Activated B cell treated with CpG ODN at 0.5 μM for 24 hours (primary cell): ENCODE measurements at places on chromosomes 12 and 14. TPM values are rescaled to one million over a fixed set of nuclear protein-coding genes. Genes with fewer than 3 reads are reported as not detected.

GRCh38 chr12:111401167-111401605, 4.5 kb upstream of the SH2B3 start:
- DNase-seq, result no peak

GRCh38 chr12:7058163-7058845, 2.2 kb upstream of the C1S start:
- DNase-seq, result no peak

DNA sequence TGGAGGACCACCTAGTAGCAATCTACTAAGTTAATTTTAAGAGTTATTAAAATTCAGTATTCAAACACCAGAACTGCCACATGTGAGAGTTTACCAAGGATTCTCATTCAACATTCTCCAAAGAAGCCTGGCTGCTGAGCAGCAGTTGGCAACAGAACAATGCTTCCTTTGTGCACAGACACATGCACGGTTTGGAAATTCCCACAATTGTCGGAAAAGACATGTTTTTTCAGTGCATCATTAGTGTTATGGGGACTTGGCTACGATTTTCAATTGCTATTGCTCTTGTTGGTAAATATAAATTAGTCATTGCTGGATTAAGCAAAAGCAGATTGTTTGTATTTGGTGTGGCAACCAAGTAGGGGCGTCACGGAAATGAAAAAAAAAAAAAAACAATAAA, 22.2 kb downstream of the ST8SIA1 start:
- no peak for DNase-seq

GRCh38 chr14:88318406-88318805, 4.7 kb downstream of the KCNK10 start:
- no peak for DNase-seq

DNA sequence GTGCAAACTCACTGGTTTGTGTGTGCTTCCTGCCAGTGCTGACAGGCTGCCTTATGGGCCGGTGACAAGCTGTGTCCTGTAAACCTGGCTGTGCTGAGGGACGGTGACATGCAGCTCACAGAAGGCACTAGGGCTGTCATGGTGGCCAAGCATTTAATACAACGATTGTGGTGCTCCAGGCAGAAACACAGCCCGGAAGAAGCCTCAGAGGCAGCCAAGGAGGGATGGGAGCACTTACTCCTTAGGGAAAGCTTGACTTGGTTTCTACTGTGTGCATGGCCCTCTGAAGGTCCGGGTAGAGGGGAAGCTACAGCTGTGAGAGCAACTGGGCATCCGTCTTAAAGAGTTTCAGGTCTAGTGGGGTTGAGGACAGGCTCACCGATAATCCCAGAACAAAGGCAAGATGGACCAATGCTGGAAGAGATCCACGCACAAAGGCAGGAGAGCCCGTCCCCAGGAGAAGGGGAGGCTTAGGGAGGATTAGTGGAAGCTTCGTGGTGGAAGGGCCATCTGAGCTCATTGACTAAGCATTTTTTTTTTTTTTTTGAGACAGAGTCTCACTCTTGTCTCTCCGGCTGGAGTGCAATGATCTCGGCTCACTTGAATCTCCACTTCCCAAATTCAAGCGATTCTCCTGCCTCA, 10.7 kb upstream of the MCRS1 start:
- no peak for DNase-seq

GRCh38 chr12:129559776-129560175, 344.0 kb downstream of the TMEM132D start:
- DNase-seq, result no peak

DNA sequence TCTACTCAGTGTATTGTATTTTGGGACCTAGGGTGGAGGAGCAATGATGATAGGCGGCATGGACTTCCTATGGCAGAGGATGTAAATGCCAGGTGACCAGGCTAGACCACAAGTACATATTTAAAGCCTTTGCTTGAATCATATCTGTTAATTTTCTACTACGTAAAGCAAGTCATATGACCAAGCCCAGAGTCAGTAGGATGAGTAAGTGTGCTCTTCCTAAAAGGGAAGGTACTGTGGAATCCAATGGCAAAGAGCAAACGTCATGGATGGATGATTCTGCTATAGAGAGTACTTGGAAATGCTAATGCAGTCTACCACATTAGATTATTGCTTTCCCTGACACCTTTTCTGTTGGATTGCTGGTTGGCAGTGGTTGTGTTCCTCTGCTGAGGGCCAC, 16.8 kb downstream of the GPATCH2L start:
- DNase-seq, result no peak

- DNase-seq, result no peak
Observed at GRCh38 chr12:97200181-97200580, 262.4 kb upstream of the RMST start.

DNA sequence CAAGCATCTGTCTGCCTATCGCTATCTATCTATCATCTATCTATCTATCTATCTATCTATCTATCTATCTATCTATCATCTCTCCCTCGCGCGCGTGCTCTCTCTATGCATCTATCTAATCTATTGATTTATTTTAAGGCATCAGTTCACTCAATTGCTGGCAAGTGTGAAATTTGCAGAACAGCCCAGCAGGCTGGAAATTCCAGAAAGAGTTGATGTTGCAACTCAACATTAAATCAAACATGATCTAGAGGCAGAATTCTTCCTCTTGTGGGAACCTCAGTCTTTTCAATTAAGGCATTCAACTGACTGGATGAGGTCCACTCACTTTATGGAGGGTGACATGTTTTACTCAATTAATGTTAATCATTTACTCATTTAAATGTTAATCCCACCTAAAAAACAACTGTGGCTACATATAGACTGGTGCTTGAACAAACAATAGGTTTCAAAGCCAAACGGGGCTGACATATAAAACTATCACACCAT, 1210.8 kb downstream of the GALC start:
- no peak for DNase-seq

DNA sequence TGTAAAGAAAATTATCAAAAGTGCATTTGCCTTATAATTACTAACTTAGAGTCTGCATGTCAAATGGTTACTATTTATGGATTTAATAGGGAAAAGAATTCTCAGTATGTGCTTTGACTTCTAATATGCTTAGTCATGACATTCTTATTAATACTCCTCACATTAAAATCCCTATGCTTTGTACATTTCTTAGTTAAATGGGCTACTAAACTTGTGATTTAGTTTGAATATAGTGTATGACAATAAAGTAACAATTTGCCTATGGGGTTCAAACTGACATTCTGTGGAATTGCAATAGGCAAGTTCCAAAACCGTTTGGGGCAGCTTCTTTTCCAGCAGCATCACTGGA, 361.9 kb upstream of the TMTC1 start:
- no peak for DNase-seq

DNA sequence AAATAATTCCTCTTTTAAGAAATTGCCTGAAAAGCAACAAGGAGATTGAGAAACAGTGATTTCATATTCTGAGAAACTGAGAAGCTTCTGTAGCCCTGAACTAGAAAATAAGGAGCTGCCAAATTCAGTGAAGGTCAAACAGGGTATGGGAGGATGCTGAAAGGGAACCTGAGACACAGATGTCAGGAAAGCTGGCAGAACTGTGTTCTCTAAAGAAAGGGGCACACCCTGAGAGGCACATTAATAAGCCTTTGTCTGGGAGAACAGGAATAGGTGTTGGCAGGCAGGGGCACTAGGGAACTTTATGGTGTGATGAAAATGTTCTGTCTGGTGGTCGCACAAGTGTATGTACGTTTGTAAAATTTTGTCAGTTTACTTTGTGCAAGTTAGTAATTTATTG, 29.6 kb downstream of the VRK1 start:
- DNase-seq, result no peak

DNA sequence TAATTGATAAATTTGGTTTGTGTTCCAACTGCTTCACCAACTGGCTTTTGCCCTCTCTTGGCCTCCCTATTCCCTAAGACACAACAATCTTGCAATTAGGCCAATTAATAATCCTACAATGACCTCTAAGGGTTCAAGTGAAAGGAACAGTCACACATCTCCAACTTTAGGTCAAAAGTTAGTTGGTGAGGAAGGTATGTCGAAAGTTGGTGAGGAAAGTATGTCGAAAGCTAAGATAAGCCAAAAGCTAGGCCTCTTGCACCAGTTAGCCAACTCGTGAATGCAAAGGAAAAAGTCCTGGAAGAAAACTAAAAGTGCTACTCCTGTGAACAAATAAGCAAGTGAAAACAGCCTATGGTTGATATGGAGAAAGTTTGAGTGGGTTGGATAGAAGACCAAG, 32.6 kb downstream of the EGLN3 start:
- no peak for DNase-seq

- DNase-seq, result no peak
Observed at GRCh38 chr14:79378020-79378419, 833.3 kb downstream of the DIO2 start.

GRCh38 chr12:123979566-123979965, 6.6 kb downstream of the ZNF664 start:
- no peak for DNase-seq

DNA sequence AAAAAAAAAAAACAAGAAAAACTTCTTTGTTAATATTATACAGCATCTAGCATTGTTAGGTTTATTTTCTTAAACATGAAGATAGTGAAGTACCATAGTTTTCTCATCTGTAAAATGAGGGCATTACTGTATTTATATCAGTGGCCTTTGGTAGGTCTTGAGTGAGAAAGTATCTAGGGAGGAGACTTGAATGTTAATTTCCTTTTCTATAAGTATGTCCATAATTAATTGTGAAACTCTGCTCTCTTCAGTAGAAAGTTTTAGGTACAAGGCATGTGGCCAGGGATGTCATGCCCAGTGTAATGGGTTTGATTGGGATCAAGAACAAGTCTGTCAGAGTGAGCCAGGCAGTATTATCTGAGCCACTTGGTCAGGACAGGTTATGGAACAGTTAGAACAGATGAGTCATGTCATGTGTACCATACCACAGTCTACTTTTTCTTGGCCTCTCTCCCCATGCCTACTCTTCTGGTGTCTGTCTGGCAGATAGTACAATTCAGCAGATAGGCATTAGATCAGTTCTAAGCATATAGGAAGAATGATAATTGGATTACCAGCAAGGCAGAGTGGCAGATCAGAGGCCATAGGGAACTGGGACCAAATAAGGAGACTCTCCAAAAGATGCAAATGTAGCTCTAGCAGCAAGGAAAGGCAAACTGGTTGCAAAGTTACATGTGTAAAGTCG, 30.4 kb downstream of the FBXO34 start:
- DNase-seq, result no peak

- DNase-seq, result no peak
Observed at GRCh38 chr14:71652368-71652767, 279.9 kb upstream of the RGS6 start.

DNA sequence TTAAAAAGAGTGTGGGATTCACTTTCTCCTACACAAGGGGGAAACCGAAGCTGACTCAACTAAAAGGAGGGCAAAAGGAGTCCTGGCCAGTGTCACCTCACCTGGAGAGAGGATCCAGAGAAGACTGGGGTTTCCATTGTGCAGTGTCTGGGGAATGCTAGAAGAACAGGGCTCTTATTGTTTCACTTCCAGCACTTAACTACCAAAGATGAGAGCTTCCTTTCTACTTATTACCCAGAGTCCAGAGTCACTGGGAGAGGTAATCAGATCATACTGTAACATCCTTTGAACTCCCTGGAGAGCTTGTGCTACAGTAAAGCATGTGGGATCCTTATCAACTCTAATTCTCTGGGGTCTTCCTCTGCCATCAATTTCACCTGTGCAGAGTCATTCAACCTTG, 148.4 kb upstream of the BCL2L14 start:
- DNase-seq, result no peak

- no peak for DNase-seq
Observed at GRCh38 chr14:59751578-59751977, 119.0 kb downstream of the RTN1 start.

CATSPERB gene
- 0.27 TPM in 1 of 2 replicates, not detected in the other for total RNA-seq

HPD gene
- total RNA-seq, result not detected in 2 replicates

EIF2S3B gene
- 0.64 and 0.83 TPM in 2 replicates for total RNA-seq

SSPN gene
- total RNA-seq, result 3.0 and 4.6 TPM in 2 replicates

KRT72 gene
- not detected in 2 replicates for total RNA-seq

SNRPF gene
- 35.2 and 38.2 TPM in 2 replicates for total RNA-seq

RPL10L gene
- not detected in 2 replicates for total RNA-seq

SAMD15 gene
- total RNA-seq, result 0.71 and 1.00 TPM in 2 replicates

CMKLR1 gene
- total RNA-seq, result 0.05 and 0.24 TPM in 2 replicates

KCNH5 gene
- not detected in 2 replicates for total RNA-seq
